GM12878 (cell line): ENCODE measurements at places on chromosomes 5 and 9. TPM values are rescaled to one million over a fixed set of nuclear protein-coding genes. Genes with fewer than 3 reads are reported as not detected.

- H3K36me3 ChIP-seq, result no peaks in the 10 kb centered on the region
- no peaks in the 10 kb centered on the region for H3K4me1 ChIP-seq
These were observed 620.5 kb upstream of the SEMA6A start for GRCh38 chr5:117195076-117195475.

GRCh38 chr9:129198319-129199043 lies 20.4 kb upstream of the IER5L start:
- no peak overlapping the region for H3K27ac ChIP-seq
- H3K36me3 ChIP-seq, result no peaks in the 10 kb centered on the region
- DNase-seq, result no peak
- no peak overlapping the region for H3K4me3 ChIP-seq

GRCh38 chr5:14263699-14264098 lies 120.6 kb downstream of the TRIO start:
- peaks cover 41% of the 10 kb centered on the region for H3K4me1 ChIP-seq
- H3K27me3 ChIP-seq, result no peaks in the 10 kb centered on the region
- DNase-seq, result no peak
- no peaks in the 10 kb centered on the region for H3K36me3 ChIP-seq

- H3K27ac ChIP-seq, result no peak overlapping the region
- H3K4me1 ChIP-seq, result no peaks in the 10 kb centered on the region
- H3K36me3 ChIP-seq, result no peaks in the 10 kb centered on the region
- no peak overlapping the region for H3K4me3 ChIP-seq
- DNase-seq, result no peak
These were observed 306.9 kb upstream of the EFNA5 start for GRCh38 chr5:107977550-107978071.

GRCh38 chr5:60980511-60980910 lies 35.5 kb downstream of the NDUFAF2 start:
- H3K4me3 ChIP-seq, result no peak overlapping the region
- no peak overlapping the region for H3K27ac ChIP-seq
- no peak for DNase-seq

DNA sequence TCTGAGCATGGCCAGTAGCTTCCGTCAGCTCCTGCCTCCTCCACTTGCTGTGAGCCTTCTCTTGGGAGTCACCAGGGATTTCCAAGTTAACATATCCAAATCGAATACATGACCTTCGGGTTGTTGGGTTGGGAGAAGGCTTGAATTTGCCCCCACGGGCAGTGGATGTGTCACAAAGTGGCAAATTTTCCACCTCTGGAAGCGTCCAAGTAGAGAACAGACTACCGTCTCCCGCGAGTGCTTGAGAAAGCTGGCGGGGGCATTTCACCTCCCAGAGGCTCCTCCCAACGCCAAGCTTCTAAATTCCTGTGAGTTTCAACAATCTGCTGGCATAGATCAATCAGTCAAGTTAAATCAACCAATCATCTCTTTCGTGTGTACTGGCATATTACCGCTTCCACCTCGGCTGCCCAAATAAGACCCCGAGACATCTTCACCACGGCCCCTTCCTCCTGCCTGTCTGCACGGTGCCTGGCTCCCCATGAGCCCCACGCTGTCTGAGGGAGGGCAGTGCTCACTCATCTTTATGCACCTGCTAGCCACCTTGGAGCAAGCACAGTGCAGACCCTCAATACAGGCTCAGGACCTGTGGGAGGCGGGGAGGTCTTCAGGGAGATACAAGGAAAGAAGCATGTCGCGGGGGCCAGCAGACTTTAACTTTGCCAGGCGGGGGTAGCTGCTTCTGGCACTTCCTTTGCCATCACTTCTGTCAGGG lies 79.1 kb downstream of the MRPL36 start:
- H3K4me3 ChIP-seq, result no peak overlapping the region
- no peak overlapping the region for H3K27ac ChIP-seq
- peaks cover 6% of the 10 kb centered on the region for H3K27me3 ChIP-seq
- no peaks in the 10 kb centered on the region for H3K36me3 ChIP-seq

DNA sequence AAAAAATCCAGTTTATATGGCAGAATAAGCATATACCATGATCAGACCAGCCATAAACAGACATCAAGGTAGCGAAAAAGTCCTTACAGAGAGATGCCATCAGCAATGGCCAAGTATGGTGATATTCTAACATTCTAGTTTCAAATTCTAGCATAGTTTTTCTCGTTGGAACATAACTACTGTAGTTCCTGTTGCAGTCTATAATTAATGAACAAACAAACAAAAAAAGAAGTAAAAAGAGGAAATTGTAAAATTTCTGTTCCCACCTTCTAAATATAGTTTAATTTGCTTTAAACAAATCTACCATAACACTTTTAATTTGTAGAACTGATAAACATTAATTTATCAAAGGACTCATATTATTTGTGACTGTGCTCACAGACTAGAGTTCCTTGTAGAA lies 9.9 kb upstream of the CD180 start:
- peak overlapping the region; percentile 94 for H3K27ac ChIP-seq
- no peaks in the 10 kb centered on the region for H3K27me3 ChIP-seq
- H3K36me3 ChIP-seq, result no peaks in the 10 kb centered on the region
- H3K4me1 ChIP-seq, result peaks cover 64% of the 10 kb centered on the region

Gene MORN5
- not detected in 2 replicates for total RNA-seq

GRCh38 chr5:143186623-143187022 lies 216.9 kb downstream of the NR3C1 start:
- H3K4me1 ChIP-seq, result peaks cover 65% of the 10 kb centered on the region
- DNase-seq, result no peak
- no peaks in the 10 kb centered on the region for H3K27me3 ChIP-seq
- peak overlapping the region; percentile 66 for H3K27ac ChIP-seq
